ENCODE measurements at places on chromosomes 3 and 15.

GRCh38 chr3:54783611-54784010 is 144.2 kb downstream of the LRTM1 start:
- H3K36me3 ChIP-seq: no peaks in the 10 kb centered on the region
- H3K27me3 ChIP-seq: no peaks in the 10 kb centered on the region
- H3K27ac ChIP-seq: no peak overlapping the region
- no peak for DNase-seq
- no peaks in the 10 kb centered on the region for H3K4me1 ChIP-seq

- DNase-seq: no peak
- no peaks in the 10 kb centered on the region for H3K27me3 ChIP-seq
- H3K4me1 ChIP-seq: no peaks in the 10 kb centered on the region
- no peaks in the 10 kb centered on the region for H3K36me3 ChIP-seq
- H3K4me3 ChIP-seq: no peak overlapping the region
Observed at GRCh38 chr15:57064033-57064432, 145.6 kb downstream of the TCF12 start.

GRCh38 chr15:75019916-75020315 is 3.5 kb upstream of the PPCDC start:
- no peak overlapping the region for H3K4me3 ChIP-seq
- no peaks in the 10 kb centered on the region for H3K27me3 ChIP-seq
- no peak overlapping the region for H3K27ac ChIP-seq
- H3K36me3 ChIP-seq: no peaks in the 10 kb centered on the region
- no peak for DNase-seq
- H3K4me1 ChIP-seq: peaks cover 18% of the 10 kb centered on the region

DNA sequence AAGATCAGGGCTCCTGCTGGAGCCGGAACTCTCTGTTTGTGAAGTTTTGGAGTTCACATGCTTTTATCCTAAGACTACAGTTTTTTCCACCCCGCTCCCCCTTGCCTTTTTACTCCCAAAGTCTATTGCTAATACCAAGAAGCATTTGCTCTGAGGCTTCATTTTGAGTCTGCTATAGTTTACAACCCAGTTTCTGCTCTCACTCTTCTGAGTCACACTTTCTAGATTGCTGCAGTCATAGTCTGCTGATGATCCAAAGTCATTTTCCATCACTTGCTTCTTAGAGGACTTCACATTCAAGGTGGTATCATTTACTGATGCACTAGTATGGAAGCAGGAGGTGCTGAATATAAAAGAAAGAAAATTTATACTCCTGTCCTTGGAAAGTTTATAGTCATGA is 937.4 kb downstream of the IGSF11 start:
- no peak overlapping the region for H3K4me3 ChIP-seq
- H3K27ac ChIP-seq: no peak overlapping the region
- H3K27me3 ChIP-seq: no peaks in the 10 kb centered on the region
- H3K4me1 ChIP-seq: no peaks in the 10 kb centered on the region
- no peaks in the 10 kb centered on the region for H3K36me3 ChIP-seq

- H3K4me1 ChIP-seq: peaks cover 1% of the 10 kb centered on the region
- H3K4me3 ChIP-seq: no peak overlapping the region
- no peak overlapping the region for H3K27ac ChIP-seq
- no peak for DNase-seq
Observed at GRCh38 chr3:125110876-125111480, 55.2 kb upstream of the HEG1 start.

GRCh38 chr3:47324278-47324865 is 41.6 kb downstream of the KLHL18 start:
- H3K27me3 ChIP-seq: no peaks in the 10 kb centered on the region
- H3K4me3 ChIP-seq: no peak overlapping the region
- no peak overlapping the region for H3K27ac ChIP-seq
- peak; percentile 32 for DNase-seq
- H3K4me1 ChIP-seq: no peaks in the 10 kb centered on the region

Measured in CD4-positive, alpha-beta T cell (primary cell).